ENCODE measurements at places on chromosomes 6 and 20. TPM values are rescaled to one million over a fixed set of nuclear protein-coding genes. Genes with fewer than 3 reads are reported as not detected.

- no peak for DNase-seq
These were observed 97.0 kb downstream of the RAMACL start for GRCh38 chr6:166489301-166490155.

DNA sequence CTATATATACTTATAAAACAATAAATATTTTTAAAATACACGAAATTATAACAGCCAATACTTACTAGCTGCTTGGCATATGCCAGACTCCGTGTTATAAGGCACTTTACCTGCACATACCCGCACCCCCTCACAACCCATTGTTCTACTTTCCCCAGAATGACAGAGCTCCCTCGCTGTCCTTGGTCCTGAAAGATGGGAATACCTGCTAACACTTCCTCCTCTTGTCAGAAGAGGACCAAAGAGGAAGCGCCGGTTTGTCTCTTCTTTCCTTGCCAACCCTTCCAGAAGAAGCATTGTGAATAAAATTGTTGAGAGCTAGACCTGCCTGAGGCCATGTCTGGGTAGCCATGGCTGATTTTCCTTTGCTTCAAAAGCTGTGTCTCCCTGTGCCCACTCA is 149.3 kb downstream of the PTPRT start:
- no peak for DNase-seq

- no peak for DNase-seq
These were observed 440.2 kb upstream of the FLRT3 start for GRCh38 chr20:14777591-14777990.

- DNase-seq, result no peak
These were observed 204.3 kb upstream of the RSPO3 start for GRCh38 chr6:126914172-126914571.

DNA sequence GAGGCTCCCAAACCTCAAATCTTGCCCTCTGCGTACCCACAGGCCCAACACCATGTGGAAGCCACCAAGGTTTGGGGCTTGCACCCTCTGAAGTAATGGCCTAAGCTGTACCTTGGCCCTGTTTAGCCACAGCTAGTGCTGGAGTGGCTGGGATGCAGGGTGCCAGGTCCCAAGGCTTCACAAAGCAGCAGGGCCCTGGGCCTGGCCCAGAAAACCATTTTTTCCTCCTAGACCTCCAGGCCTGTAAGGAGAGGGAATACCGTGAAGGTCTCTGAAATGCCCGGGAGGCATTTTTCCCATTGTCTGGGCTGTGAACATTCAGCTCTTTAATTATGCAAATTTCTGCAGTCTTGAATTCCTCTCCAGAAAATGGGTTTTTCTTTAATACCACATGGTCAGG is 223.7 kb upstream of the CCN2 start:
- no peak for DNase-seq

Gene MOCS1
- total RNA-seq, result 29.4 TPM

DNA sequence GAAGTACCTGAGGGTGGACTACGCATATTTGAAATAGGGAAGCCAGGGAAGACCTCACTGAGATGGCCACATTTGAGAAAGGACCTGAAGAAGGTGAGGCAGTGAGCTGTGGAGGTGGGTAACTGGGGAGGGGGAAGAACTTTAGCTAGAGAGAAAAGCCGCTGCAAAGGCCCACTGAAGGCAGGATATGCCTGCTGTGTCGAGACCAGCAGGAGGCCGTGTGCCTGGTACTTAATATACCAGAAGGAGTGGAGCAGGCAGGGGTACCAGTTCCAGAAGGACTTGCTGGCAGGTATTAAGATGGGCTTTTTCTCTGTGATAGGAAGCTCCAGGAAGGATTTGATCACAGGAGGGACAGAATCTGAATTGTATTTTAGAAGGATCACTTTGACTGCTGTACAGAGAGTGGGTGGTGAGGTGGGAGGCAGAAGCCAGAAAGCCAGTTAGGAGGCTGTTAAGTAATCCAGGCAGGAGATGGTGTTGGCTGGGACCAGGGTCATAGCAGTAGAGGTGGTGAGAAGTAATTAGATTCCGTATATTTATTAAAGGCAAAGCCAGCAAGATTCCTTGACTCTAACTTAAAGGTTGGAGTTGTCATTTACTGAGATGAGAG is 54.2 kb upstream of the FANCE start:
- no peak for DNase-seq

Gene MYCT1
- 13.9 TPM for total RNA-seq

GRCh38 chr6:44278315-44278714 is 8.1 kb downstream of the TMEM151B start:
- DNase-seq, result no peak

Gene SAPCD1
- 0.71 TPM for total RNA-seq
